ENCODE measurements at places on chromosomes 12 and 14.
A peak's percentile ranks its signal among the peaks of the same experiment; 100 is the strongest.

DNA sequence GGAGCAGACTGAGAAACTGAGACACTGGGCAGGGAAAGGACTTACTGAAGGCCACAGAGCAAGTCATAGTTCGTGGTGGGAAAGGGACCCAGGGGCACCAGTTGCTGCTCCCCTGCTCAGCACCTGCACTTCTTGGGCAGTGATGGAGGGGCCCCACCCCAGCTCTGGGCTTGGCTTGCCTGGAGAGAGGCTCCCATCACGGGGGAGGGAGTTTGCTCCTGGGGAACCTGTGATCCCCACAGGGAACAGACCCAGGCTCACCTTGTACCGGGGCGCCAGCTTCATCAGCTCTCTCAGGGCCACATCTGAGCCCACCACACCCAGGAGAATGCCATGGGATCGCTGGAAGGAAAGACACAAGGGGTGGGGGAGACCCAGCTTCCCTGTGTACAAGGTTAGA lies 39.8 kb downstream of the CACNA2D4 start:
- DNase-seq = no peak

- no peak for DNase-seq
Measured at GRCh38 chr12:93836620-93837260, 159.6 kb downstream of the CRADD start.

GRCh38 chr14:77763978-77764377 lies 3.0 kb upstream of the SNW1 start:
- no peak for DNase-seq

DNA sequence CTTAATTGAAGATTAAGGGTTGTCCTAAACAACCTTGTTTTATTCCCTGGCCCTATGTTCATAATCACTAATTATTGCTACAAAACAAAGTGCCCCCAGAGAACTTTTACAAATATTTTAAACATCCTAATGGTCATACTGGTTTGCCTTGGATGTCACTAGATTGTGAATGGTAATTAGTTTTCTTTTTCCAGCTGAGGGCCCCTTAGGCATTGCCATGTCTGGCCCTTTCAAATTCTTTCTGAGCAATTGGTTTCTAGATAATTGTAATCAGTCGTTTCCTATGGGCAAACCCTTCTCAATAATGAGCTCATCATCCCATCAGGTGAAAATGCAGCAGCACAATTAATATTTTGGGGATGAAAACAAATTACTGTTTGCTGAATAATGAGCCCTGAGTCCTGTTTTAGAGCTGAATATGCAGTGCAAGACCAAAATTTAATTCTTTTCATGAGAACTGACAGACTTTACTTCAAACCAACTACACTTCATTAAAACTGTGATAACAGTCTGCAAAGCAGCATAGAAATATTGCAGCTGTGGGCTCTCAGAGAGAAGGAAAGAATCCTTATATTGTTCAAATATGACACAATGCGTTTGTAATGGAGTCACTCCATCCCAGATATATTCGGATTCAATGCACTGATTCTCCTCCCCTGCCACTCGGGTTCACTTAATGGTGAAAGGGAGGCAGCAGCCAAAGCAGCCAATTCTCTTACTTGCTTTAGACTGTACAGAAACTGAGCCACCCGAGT lies 67.7 kb upstream of the ARHGAP5 start:
- DNase-seq = no peak

DNA sequence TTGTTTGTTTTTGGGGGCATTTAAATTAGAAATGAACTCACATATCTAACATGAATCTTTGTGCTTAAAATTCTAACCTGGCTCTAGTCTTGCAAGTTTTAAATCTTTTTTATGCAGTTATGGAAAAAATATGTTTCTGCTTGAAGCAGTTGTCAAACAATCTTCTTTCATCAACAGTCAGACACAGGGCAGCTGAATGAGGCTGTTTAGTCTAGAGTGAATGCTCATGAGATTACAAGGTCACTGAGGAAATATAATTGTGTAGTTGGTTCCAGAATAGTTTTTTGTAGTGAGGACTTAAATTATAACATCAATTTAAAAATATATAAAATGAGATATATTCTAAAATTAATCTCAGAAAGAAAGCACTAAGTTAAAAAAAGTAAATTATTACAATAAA lies 76.5 kb downstream of the TRMT5 start:
- DNase-seq = no peak

DNA sequence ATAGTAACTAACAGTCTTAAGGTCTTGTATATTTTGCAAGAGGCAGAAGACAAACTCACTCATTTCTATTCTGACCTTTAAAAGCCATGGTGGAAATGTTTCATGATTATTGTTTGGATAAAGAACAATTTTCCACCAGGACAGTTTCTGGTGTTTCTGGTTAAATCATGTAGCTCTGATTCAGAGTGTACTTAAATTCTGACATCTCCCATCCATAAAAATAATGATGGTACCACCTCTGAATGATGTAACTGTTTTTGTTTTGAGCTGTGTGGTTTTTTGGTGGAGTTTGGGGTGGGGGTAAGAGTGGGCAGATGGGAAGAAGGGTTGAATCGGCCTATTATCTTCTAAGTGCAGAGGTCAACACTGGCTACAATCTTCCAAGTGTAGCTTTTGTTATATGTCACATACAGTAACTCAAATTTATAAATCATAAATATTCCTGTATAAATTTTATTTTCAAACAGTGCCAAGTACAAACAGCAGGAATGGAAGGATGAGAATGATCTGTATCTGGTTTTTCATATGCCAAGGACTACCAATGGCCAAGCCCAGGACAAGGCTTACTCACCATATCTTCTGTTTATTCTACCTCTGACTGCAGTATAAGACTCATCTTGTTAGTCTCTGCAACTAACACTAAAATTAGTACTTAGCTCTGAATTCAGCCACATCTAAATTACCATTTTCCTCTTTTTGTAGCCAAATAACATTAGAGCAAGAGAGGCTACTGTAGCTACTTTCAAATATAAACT lies 108.7 kb downstream of the BCAT1 start:
- DNase-seq = peak; percentile 64

- DNase-seq = no peak
Measured at GRCh38 chr14:88016768-88017167, 11.8 kb downstream of the GPR65 start.

- no peak for DNase-seq
Measured at GRCh38 chr12:51677284-51677968, 86.4 kb downstream of the SCN8A start.

- peak; percentile 94 for DNase-seq
Measured at GRCh38 chr12:25829192-25829591, 129.3 kb upstream of the RASSF8 start.

- DNase-seq = no peak
Measured at GRCh38 chr14:69796797-69797500, at the start of gene SLC10A1. Gene SLC10A1 (minus strand): TSS chr14:69797241. CDS start chr14:69797155, 86 bp downstream.

DNA sequence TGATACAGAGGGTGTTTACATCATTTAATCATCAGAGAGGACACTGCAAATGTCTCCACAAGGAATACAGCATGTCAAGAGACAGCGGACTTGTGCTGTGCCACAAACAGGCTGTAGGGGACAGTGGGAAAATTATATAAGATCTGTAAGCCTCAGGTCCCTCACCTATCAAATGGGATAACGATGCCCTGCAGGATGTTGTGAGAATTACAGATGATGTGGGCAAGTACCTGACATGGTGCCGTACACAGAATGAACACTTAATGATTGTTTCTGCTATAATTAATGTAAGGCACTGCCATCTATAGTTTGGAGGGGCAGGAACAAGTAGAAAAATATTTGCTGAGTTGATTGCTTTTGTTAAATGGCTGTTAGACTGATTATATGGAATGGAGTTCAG lies 81.9 kb upstream of the GTF2A1 start:
- DNase-seq = no peak

GRCh38 chr14:34548472-34548981 lies 9.0 kb upstream of the EAPP start:
- peak; percentile 76 for DNase-seq

DNA sequence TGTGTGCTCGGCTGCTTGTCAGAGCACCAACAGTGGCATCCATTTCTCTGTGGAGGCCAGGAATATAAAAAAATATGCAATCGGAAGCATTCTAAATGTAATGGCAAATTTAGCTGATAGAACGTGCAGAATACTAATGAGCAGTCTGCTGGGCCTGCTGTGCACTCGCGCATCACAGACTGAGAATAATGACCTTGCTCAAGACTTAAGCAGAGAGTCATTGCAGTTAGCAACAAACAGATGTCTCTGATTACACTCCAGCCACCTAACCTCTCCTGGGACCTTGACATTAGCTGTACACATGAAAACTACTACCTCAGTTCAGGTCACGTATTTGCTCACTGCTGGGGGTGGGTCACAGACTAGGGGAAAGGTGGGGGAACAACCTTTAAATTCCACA lies 269.2 kb upstream of the DAAM1 start:
- peak; percentile 38 for DNase-seq

- DNase-seq = no peak
Measured at GRCh38 chr12:116610971-116611541, 51.9 kb downstream of the MAP1LC3B2 start.

DNA sequence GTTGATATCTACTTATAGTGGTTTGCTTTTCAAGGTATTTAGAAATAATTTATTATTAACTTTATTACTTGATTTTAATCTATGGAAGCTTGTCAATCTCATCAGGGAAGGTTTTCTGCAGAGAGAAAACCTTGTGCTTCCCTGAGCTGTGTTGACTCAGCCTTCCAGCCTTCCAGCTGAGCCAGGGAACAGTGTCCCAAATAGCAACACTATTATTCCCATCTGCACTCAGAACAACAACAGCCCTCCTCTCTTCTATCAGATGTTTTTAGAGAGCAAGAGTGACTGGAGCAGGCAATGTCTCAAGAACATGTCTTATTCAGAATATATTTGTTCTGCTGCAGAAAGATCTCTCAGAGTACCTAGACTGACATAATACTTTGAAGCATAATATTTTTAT lies 389.9 kb upstream of the GARIN6 start:
- no peak for DNase-seq

- DNase-seq = no peak
Measured at GRCh38 chr12:537772-538171, 78.0 kb downstream of the B4GALNT3 start.

- DNase-seq = peak; percentile 63
Measured at GRCh38 chr14:73058922-73059673, 764 bp downstream of the RBM25 start.

- DNase-seq = no peak
Measured at GRCh38 chr12:130127532-130127911, 34.7 kb upstream of the FZD10 start.

Data from mesenchymal stem cell (in vitro differentiated cells and primary cell).